ENCODE measurements at places on chromosomes 6 and 20.

GRCh38 chr20:38267296-38267695 is 6.8 kb upstream of the KIAA1755 start:
- no peak for DNase-seq

DNA sequence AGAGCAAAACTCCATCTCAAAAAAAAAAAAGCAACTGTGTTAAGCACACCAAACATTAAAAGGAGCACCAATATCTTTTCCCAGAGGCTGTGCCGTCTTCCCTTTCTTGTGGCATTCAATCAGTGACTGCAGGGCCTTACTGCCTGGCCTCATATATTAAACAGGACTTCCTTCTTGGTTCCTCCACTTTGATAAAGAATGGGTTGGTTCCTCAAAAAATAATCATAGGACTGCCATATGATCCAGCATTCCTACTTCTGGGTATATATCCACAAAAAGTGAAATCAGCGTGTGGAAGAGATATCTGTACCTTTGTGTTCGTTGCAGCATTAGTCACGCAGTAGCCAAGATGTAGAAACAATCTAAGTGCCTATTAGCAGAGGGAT is 40.3 kb upstream of the GFOD1 start:
- DNase-seq = no peak

- no peak for DNase-seq
These were observed 558.7 kb upstream of the MMS22L start for GRCh38 chr6:97841763-97842162.

DNA sequence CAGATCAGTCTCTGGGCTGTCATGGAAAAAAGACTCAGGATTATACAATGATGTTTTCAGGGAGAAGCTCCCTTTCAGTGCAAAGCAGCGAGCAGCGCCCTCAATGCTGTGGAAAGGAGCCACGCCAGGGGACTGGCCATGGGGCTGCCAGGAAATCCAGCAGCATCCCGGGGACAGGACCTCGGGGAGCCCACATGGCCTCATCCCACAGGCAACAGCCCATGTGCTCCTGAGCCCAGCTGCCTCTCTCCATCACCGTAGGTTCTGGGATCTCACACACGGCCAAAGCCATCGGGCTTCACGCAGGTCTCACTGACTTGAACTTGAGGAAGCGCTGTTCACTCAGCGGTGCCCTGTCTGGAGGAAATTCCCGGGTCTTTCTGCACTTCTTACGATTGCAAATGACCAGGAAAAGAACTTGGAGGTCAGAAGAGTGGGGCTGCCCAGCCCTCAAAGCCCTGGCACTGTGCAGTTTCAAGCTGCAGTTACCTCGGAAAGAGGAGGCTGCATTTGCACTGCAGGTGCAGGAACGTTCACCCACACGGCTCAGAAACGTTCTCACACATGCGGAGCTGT is 125.9 kb upstream of the THBS2 start:
- DNase-seq = no peak

GRCh38 chr6:116507324-116507723 is 4.1 kb upstream of the CALHM5 start:
- no peak for DNase-seq

DNA sequence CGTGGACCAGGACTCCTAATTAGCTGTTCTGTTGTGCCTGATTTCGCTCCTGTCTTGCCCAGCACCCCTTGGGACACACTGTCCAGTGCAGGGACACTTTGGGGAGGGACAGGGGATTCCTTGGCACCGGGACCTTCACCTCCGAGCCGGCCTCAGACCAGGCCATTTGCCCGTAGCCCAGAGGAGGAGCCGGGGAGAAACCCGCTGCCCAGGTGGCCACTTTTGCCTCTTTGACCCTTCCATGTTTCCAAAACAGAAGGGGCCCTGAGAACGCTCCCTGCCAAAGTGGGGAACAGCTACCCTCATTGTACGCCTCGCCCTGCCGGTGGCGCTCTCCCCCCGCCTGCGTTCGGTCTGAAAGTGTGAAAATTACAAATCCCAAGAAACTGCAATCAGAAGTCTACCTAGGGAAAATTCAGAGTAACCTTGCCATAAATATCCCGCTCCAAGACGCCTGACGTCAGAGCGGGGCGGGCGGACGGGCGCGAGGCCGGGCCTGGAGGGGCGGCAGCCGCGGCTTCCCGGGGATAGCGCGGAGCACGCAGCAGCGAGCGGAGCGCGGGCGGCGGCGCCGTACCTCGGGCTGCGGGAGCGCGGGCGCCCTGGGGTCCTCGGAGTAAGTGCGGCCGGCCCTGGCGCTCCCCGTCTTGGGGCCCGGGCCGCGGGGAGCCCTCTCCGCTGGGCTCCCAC is at the start of gene DAAM2:
Gene DAAM2 (plus strand): TSS at position 527 of the 690 bp plus-strand sequence. CDS start 63,927 bp downstream, outside the sequence.
- DNase-seq = no peak

DNA sequence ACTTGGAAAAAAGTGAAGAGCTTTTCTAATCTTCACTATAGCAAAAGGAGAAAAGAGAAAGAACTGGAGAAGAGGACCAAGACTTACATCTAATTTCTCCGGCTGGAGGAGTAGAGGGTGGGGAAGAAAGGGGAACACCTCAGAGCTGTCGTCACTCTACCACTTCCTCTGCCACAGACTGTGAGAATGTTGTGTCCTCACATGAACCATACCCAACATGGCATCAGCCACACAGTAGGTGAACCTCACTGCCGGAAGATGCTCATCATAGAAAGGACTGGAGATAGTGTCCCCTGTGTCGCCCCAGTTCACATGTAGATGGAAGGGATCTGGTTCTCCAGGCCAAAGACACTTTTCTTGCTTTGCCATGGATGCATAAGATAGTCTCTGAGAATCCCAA is 604.4 kb upstream of the NOX3 start:
- no peak for DNase-seq

- no peak for DNase-seq
These were observed 31.3 kb downstream of the KCNK5 start for GRCh38 chr6:39197922-39198500.

DNA sequence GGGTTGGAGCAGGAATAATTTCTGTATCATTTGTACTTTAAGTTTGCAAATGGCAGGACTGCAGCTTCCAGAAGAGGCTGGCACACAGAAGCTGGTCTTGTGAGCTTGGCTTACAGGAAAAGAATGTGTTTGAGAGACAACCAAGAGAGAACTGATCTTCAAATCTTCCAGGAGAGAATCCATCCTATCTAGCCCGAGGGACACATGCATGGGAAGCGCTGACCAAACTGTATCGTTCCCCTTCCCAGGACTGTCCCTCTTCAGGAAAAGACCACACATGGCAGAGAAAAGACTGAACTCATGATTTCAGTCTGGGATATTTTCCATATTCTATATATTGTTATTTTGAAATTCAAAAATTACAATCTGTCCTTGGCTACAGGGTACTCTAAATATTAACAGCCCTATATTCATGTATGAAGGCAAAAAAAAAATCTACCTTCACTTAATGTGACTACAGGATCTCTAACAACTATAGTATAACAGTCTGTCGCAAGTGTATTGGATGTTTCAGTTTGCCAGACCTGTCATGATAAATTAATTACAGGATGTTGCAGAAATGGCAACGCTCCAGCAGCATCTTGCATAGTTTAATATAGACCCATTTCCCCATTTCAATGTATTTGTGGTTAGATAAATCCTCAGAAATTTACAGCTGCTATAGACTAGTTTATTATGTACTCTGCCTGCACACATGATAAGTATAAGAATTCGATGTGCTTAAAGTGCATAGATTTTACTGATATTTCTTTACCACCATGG is 99.4 kb downstream of the MYB start:
- DNase-seq = no peak

DNA sequence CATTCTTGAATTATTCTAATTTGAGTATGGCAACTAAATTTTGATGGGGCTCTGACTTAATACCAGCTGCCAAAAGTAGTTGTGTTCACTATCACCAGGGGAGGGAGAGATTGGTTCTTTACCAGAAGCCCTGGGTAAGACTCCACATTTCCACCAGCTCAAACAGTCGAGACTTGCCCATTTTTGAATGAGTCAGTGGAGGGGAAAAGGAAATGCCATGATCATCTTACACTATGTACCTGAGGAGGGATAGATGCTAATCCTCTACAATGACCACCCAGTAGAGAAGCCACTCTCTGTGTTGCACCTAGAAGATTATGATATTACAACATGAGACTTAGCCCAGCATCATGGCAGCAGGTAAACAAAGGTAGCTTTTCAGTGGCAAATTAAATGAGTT is 77.0 kb upstream of the SGK1 start:
- no peak for DNase-seq

DNA sequence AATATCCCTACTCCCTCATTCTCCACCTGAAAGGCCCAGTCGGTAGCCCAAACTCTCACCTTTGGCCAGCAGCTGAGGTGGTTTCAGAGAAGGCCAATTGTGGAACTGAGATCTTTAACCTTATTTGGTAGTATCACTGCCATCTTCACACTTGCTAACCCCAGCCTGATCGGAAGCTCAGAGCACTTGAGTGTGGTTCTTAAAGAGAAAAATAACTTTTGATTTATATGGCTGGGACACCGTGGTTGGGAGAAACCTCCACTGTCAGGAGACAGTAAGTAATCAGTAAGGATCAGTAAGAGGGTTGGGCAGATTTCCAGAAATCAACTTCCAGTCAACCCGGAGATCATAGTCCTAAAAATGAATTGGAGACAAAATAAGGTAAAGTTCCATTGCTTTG is 22.8 kb upstream of the PRSS16 start:
- no peak for DNase-seq

DNA sequence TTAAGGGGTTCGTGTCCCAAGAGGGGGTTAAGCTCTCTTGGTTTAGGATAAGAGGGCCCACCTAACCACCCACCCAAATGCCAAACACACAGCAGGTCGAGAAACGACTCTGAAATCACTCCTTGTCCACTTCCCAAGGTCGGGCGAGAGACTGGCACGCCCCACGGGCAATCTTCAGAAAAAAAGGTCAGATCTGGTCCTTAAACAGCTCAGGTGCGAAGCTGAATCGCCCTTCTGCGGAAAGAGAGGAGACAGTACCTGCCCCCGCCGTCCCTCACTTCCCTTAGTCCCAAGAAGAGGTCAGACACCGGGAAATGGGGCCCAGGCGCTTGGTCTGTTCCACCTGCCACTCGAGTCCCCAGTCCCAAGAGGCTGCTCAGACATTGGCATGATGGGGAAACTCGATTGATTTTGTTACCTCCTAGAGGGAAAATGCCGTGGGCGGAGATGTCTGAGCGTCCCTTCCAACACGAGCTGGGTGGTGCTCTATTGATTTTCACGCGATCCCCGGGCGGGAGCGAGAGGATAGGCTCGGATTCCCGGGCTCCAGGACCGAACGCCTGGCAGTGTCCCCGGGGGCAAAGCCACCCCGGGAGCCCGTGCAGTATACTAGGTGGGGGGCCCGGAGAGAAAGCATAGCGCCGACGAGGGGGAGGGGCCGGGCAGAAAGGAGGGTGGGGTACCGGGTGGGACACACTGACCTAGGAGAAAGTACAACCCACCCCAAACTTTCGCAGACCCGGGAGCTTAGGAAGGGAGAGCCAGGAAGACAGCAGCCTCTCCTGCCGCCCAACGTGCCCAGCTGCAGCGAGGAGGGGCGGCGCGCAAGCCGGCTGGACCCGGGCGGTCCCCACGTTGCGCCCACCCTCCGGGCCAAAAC is 1.1 kb upstream of the SAMD5 start:
- no peak for DNase-seq

GRCh38 chr20:35572838-35573237 is 31.0 kb downstream of the ERGIC3 start:
- DNase-seq = no peak

DNA sequence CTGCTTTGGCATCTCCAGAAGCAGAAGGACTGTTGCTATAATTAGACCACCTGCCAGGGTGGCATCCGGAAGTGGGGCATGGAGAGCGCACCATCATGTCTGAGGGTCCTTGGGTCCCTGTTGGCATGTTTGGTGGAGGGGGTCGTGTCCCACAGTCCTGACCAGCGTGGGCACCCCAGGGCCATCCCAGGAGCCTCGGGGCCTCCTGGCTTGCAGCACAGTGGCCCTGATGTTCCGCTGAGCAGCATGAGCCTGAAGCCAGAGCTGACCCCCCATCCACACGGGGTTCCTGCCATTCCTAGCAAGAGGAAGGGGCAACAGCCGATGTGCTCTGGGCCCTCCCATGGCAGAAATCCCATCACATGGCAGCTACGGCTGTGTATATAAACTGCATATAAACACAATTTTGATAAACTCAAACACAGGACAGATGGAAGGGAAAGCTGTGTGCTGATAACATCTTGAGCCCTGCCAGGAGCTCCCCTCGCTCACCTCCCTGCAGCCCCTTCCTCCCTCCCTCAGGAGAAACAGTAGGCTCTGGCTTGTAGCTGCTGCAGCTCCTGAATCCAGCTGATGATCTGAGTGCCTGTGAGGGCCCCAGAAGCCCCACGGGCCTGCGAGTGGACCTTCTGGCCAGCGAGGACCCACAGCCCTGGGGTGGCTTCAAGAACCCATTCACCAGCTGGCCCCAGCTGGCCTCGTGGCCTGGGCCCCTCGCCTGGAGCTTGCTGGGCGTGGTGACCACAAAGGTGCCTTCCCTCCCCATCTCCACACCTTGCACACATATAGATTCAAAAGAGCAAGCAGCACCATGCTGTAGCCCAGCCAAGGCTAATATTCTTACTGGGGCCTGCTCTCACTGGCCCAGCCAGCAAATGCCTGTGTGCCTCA is 321.6 kb downstream of the CDH4 start:
- DNase-seq = no peak

DNA sequence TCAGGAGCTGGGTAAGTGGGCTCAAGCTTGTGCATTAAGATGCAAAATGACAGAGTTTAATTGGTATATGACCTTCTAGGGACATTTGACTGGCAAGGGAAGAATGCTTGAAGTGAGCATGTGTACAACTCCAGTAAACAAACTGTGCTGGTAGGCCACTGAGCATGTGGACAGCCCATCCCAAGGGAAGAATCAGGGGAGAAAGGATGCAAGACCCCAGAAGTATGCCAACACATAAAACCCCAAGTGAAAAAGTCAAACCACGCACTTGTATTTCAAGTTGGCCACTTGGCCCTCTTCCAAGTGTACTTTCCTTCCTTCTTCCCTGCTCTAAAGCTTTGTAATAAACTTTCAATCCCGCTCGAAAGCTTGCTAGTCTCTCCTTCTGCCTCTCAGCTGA is 10.4 kb upstream of the THBD start:
- DNase-seq = no peak

DNA sequence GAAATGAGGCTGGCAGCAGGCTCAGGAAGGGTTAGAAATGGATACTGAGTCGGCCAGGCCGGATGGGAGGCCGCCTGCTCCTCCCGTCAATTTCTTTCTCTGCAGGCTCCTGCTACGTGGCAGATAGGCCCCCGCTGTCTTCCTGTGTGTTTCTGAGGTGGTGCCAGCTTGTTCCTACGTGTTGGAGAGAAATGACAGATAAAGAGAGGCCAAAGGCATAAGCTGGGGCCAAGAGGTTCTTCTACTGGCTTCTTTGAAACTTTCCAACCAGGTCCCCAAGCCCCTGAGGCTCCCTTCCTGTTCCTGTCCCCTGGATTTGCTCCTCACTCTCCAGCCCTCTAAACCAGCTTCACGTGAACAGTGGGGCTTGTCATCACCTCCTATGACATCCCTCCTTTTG is 76.8 kb downstream of the TCP11 start:
- no peak for DNase-seq

- DNase-seq = peak; percentile 93
These were observed at the start of gene RWDD1 for GRCh38 chr6:116570856-116571682. RWDD1 (plus strand) TSS chr6:116571504; CDS start chr6:116571583, 79 bp downstream.

- no peak for DNase-seq
These were observed 188.2 kb downstream of the SIM1 start for GRCh38 chr6:100276311-100277057.
